ENCODE measurements at places on chromosomes 13 and 19. TPM values are rescaled to one million over a fixed set of nuclear protein-coding genes. Genes with fewer than 3 reads are reported as not detected.

The LGALS14 gene
- polyA plus RNA-seq: not detected

The CD37 gene
- polyA plus RNA-seq: 220 TPM

The CGB1 gene
- not detected for polyA plus RNA-seq

The FCAR gene
- polyA plus RNA-seq: not detected

The KHSRP gene
- 232 TPM for polyA plus RNA-seq

- no peak for DNase-seq
These were observed 13.2 kb downstream of the ADGRE3 start for GRCh38 chr19:14661372-14661924.

- DNase-seq: peak; percentile 98
These were observed 1.7 kb upstream of the ELANE start for GRCh38 chr19:850221-850978.

DNA sequence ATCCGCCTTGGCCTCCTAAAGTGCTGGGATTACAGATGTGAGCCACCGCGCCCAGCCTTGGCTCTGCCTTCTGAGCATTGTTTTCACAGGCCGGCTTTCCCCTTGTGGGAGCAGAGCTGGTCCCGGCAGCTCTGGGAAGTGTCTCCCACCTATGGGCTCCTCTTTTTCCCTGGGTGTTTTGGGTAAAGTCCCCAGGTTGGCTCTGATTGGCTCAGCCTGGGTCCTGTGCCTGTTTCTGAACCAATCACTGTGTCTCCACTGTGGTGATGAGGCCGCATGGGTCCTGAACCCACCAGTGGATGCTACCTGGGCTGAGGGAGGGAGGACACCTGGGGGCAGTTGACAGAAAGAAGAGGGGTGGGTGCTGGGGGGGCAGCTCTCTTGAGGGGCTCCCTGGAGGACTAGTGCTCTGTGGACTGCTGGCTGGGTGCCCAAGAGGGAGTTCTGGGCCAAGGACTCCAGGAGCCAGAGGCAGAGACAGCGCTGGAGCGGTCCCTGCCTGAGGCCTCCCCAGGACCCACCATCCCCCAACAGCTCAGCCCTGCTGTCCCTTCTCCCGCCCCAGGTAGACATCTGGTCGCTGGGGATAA lies 19.6 kb upstream of the NCCRP1 start:
- no peak for DNase-seq

DNA sequence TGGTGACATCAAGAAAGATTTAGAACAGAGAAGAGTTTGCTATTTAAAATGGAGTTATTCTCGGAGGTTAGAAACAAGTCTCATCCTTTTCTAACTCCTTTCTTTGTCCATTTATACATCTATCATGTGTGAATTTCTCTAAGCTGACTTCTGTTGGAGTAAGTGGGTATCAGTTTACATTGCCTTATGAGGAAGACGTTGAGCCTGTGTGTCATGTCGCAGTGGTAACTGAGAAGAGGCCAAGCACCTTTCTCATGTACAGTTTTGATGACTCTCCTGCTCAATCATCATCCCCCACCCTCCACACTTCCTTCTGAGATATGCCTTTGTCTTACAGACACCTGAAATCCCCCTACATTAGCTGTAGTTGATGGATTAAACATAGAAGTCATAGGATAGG lies 624.8 kb downstream of the LIG4 start:
- DNase-seq: no peak

DNA sequence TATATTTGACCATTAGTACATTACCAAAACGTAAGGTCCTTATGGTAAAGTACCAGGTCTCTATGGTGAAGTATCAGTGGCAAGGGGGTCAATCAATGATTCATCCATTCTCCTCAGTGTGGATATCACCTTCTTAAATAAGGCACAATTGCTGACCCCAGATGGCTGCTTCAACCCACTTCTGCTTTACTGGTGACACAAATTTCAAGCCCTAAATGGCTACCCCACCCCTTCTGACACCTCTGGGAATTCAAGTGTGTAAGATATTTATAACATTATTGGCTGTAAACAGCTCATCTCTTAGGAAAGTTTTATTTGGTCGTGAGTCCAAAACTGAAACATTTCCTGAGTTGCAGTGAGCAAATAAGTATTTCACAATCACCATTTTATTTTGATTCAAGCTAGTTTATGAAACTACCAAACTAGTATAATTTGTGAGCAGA lies 7.9 kb upstream of the WBP4 start:
- no peak for DNase-seq

GRCh38 chr13:60120617-60121336 lies 43.0 kb downstream of the DIAPH3 start:
- DNase-seq: no peak

- DNase-seq: no peak
These were observed 37.7 kb downstream of the CRYL1 start for GRCh38 chr13:20487927-20488326.

DNA sequence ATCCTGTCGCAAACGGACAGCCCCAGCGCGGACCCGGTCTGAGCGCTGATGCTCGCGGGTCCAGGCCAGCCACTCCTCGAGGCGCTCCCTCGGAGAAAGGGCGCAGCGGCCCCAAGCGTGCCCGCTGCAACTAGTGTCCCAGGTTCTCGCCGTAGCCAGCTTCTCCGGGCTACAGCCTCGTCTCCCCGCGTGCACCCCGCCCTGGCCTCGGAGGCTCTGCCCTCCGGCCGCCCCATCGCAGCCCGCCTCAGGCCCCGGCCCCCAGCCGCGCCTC lies 487 bp downstream of the FLT1 start:
- no peak for DNase-seq

DNA sequence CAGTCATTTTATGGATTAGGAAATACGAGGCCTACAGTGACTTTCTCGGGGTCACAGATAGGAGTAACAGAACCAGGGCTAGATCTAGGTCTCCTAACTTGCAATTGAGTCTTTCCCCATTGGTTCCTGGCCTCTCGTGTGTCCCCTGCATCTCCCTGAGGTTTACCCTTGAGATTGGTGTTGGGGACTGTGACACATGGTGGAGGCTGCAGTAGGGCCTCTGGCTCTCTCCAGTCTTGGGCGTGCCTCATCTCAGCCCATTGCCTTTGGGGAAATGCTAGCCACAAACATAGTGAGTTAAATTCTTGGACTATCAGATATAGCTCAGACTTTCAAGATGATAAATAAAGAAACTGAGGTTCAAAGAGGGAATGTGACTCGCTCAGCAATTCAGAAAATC lies 212.1 kb downstream of the KCNRG start:
- no peak for DNase-seq

- peak; percentile 53 for DNase-seq
These were observed 147.2 kb upstream of the ZNF536 start for GRCh38 chr19:30224689-30225606.

Measured in sigmoid colon (tissue), 7 donors.